ENCODE measurements at places on chromosomes 1 and 21. TPM values are rescaled to one million over a fixed set of nuclear protein-coding genes. Genes with fewer than 3 reads are reported as not detected.

Gene SASS6
- total RNA-seq: 2.1 TPM

Gene KCNK2
- total RNA-seq: 1.4 TPM

Gene GJB3
- 8.8 TPM for total RNA-seq

Gene BTBD8
- total RNA-seq: 5.8 TPM

Gene PPIAL4G
- total RNA-seq: 0.35 TPM

DNA sequence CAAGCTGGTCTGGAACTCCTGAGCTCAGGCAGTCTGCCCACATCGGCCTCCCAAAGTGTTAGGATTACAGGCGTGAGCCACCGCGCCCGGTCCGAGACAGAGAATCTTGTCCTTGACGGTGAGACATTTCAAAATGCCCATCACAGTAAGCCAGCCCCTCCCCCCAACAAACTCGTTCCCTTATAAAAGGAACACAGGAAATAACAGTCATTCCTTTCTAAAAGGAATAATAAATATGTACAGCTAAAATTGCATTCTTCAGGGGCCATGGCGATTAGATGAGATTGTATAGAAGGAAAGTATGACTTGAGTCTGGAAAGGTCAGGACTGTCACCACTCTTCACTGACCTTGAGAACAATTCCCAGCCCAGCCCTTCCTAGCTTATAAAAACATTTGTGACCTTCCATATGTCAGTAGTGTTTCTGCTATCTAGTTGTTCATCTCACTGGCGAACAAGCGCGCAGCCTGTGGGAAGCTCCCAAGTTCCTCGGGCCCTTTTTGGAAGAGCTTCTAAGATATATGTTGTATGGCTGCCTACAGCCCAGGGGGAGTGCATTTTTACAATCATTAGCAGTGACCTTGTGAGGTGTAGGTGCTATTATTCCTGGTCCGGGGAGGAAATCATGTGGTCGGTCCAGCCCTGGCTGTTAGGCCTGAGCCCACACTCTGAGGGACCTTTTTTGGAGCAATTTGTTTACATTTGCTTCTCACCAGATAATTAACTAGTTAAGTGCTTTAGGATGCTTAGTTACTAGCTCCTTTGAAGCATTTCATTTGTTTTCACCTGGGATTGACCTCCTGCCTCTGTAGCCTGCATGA, 8.7 kb downstream of the SZRD1 start:
- H3K4me3 ChIP-seq: no peak overlapping the region
- DNase-seq: peak; percentile 26
- H3K4me1 ChIP-seq: peaks cover 41% of the 10 kb centered on the region
- H3K27ac ChIP-seq: peak overlapping the region; percentile 33
- no peaks in the 10 kb centered on the region for H3K27me3 ChIP-seq

DNA sequence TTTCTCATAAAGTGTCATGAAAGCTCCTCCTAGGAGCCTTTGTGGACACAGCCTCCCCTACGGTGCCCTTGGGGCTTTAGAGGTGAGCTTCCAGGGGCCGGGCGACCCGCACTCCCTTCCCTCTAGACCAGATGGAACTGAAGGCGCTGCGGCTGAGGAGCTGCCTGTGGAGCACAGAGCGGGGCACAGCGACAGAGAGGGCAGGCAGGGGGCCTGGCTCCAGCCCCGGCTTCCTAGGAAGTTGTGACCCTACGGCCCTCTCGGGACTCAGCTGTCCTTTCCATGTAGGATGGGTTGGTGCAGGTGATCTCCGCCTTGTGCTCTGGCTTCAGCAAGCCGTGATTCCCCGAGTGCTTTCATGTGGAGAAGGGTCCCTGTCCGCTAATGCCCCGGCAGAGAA, 23.6 kb upstream of the NEK2 start:
- DNase-seq: no peak
- no peak overlapping the region for H3K27ac ChIP-seq
- no peaks in the 10 kb centered on the region for H3K27me3 ChIP-seq
- H3K4me1 ChIP-seq: peaks cover 4% of the 10 kb centered on the region
